Activated T-helper 1 cell treated with Interleukin-2 at 50 U/mL for 16 hours (primary cell): ENCODE measurements at places on chromosomes 6 and 20.

DNA sequence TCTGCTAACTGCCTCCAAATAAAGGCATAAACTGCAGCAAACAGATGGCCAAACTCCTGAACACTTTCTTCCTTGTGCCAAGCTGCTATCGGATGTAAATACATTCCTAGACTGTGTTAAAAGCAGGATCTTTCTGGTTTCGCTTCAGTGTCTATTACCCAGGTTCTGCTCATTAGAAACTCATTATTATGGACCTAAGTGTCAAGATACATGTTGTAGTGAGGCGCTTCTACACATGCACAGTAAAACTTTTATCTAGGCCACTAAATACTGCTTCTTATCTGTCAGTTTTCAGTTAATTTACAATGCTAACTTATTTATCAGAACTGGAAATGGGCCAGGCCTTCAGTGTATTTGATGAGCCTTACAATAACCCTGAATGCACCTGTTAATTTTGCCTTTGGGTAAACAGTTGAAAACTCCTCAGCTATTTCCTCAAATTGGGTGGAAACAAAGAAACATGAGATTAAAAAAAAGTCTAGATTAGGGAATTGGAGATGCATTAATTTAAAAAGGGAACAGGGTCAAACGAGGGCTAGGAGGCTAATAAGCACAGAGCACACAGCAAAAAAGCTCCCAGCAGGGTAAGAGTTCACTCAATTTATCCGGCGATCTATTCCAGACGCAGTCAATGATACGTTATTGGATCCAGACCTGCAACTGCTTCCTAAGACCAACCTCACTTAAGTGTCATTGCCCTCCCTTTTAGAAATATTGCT is 240.6 kb downstream of the FOXC1 start:
- no peak for DNase-seq

- no peak for DNase-seq
These were observed 72.2 kb downstream of the HAO1 start for GRCh38 chr20:7868108-7868507.

- DNase-seq = no peak
These were observed 13.0 kb upstream of the DBNDD2 start for GRCh38 chr20:45395114-45395415.

GRCh38 chr6:211871-212497 is 80.3 kb upstream of the DUSP22 start:
- DNase-seq = no peak

DNA sequence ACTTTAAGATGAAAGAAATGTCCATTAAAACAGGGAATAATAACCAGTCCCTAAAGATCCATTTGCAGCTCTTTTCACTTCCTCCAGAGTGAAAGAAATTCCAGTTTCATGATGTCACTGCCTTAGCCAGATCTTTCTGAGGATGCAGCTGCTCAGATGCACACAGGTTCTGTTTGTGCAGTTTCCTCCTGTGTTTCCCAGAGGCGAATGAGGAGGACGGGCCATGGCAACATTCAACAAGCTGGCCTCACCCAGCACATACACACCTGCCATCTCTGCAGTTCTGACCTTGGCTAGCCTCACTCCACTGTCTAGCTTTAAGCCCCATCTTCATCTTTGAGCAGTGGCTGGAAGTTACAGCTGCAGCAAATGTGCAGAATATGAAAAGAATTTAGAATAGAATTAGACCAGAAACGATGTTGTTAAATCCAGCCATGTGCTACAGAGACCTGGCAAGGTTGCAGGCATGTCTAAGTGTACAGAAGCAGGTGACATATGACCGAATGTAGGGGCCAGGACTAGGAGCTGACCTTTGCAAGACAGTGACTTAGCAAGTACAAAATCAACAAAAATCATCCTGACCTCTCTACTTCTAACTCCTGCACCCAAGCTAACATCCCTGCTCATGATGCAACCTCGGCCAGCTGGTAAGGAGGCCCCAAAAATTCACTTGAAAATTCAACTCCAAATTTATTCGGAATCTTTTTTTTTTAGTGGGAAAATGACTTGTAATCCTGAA is 35.0 kb downstream of the FAM50B start:
- no peak for DNase-seq
